ENCODE measurements at places on chromosomes 7 and 10.
A peak's percentile ranks its signal among the peaks of the same experiment; 100 is the strongest.

- no peak for DNase-seq
Observed at GRCh38 chr7:92436612-92437445, 10.5 kb upstream of the GATAD1 start.

- DNase-seq = no peak
Observed at GRCh38 chr7:127177156-127177555, 75.6 kb downstream of the GRM8 start.

DNA sequence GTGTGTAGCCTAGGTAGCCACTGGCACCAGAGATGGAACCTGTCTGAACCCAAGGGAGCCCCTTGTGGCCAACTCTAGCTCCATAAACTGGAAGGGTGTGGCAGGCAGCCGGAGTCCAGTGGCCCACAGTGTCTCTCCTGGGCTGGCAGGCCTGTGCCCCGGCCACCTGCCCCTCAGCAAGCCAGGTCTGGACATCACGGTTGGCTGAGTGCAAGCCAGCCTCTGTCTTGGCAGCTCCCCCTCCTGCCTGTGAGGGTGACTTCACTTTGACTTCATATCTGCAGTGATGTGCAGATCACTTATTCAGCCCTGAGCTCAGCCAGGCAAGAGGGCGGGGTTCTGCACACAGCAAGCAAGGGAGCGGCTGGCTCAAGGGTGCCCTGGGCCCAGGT, 1.3 kb upstream of the RET start:
- DNase-seq = no peak

DNA sequence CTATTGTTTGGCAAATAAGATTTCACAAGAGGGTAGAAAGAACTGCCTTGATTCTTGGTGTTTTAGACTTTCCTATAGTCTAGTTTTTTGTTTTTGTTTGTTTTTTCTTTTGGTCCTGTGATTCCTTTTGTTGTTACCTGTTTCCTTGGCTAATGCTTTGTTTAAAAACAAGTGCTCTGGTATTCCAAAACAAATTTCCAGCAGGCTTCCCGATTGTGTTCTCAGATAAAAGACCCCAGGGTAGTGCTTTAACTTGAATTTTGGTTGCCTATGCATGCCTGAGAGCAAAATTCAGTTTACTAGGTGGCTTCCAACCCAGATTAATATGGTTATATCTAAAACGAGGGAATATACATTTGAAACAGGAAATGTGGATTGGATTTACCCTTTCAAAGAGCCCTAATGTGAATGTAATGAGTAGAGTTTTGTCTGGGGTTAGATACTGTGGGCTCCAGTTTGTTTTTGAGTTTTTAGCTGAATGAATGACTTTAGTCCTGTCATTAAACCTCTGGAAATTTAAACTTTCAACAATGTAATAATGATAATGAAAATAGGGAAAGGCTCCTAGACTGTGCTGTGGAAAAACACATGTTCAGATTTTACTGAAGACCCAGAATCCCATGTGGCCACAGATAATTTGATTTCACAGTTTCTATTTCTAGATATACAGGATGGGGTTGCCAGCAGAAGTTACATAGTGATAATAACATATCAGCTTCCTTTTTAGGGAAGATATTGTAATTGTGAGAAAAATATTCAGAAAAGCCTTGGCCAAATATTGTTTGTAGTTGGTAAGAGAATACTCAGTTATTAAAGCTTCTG, 23.9 kb downstream of the AUTS2 start:
- DNase-seq = no peak

DNA sequence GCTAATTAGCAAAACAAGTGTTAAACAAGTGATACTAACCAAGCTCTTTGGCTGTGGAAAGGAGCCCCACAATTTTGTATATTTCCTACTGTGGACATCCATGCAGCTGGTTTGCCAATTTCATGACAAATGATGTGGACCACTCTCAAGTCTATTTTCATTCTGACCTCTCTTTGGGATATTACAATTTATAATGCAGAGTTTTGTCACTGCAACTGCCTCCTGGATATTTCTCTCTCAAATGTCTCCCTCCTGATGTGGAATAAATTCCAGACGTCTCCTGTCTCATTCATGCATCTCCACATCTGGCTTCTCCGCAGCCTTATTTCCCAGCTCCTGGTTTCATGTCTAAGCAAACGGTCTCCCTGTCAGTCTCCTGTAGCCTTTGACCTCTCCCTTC, 80.6 kb upstream of the RHEB start:
- peak; percentile 31 for DNase-seq

- DNase-seq = peak; percentile 69
Observed at GRCh38 chr7:91156316-91157185, 107.7 kb upstream of the FZD1 start.

GRCh38 chr10:92208157-92208720, 82.6 kb downstream of the CPEB3 start:
- DNase-seq = no peak

GRCh38 chr10:56123247-56123646, 237.8 kb downstream of the ZWINT start:
- no peak for DNase-seq

- DNase-seq = no peak
Observed at GRCh38 chr10:107451047-107451446, 286.5 kb upstream of the SORCS1 start.

- no peak for DNase-seq
Observed at GRCh38 chr7:49670991-49671390, 102.4 kb upstream of the VWC2 start.

GRCh38 chr10:78541481-78542140, 507.9 kb downstream of the RPS24 start:
- DNase-seq = no peak

- DNase-seq = no peak
Observed at GRCh38 chr10:104028823-104029520, 56.7 kb downstream of the COL17A1 start.

GRCh38 chr10:108360187-108360586, 1195.7 kb upstream of the SORCS1 start:
- peak; percentile 87 for DNase-seq

DNA sequence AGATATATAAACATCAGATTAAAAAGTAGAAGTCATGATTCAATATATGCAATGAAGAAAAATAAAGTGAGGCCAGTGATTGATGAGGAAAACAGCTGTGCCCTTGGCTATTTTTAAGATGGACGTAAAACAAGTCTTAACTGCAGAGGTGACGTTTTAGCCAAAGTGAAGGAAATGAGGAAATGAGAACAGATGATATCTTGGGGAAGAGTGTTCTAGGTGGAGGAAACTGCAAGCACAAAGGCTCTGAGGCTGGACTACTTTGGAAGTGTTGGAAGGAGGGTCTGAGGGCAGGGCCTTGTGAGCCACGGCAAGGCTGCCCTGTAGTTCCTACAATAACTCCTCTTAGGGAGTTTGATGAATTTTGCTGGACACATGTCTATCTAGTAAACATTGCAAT, 140.5 kb upstream of the AKR1E2 start:
- no peak for DNase-seq

GRCh38 chr7:155795951-155796350, 16.3 kb downstream of the SHH start:
- no peak for DNase-seq

DNA sequence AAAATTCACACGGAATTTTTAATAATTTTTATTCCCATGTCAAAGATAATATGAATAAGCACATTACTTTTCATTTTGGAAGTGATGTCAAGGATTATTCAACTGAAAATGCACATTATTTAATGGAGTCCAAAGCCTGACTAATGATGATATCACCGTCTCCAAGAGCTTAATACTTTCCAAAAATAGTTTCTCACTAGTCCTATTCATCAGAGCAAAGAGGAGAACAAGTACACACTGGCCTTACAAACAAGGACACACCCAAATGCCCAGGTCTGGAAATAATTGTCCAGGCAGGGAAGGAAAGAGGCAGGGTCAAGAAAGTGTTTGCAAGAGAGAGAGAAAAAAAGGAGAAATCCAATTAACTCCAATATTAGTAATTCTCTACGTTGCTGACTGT, 216.8 kb upstream of the CCDC6 start:
- peak; percentile 72 for DNase-seq

DNA sequence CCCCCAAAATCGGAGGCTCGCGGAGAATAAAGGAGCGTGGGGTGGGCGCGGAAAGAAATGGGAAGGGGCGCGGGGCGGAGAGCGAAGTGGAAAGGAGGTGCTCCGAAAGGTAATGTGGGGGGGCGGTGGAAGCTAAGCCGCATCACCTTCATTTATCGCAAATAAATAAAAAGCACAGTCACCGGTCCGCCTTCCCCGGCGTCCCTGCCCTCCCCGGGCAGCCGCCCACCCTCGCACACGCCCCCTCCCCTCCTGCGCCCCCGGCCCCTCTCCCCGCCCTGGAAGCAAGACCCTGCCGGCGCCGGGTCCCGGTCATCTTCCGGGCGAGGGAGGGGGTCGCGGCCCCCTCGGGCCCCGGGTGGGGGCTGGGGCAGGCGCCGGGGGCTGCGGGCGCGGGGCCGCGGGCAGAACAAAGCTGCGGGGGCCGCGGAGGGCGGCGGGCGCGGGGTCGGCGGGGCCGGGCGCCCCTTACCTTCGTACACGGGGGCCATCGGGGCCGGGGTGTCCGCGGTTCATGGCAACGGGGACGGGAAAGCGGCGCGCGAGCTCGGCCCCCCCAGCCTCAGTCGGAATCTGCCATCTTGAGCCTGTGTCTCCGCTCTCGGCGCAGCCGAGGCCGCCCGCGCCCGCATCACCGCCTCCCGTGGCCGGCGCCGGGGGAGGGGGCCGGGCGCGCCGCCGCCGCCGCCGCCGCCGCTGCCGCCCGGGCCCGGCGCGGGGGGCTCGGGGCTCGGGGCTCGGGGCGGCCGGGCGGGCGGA, 486 bp downstream of the HIPK2 start:
- no peak for DNase-seq

- DNase-seq = no peak
Observed at GRCh38 chr7:54663603-54664234, 95.3 kb downstream of the SEC61G start.

GRCh38 chr10:63480237-63480636, 14.5 kb upstream of the JMJD1C start:
- DNase-seq = no peak

GRCh38 chr7:134996097-134996550, 9.8 kb downstream of the AGBL3 start:
- no peak for DNase-seq

- DNase-seq = peak; percentile 43
Observed at GRCh38 chr7:116924741-116925140, 28.6 kb upstream of the ST7 start.

DNA sequence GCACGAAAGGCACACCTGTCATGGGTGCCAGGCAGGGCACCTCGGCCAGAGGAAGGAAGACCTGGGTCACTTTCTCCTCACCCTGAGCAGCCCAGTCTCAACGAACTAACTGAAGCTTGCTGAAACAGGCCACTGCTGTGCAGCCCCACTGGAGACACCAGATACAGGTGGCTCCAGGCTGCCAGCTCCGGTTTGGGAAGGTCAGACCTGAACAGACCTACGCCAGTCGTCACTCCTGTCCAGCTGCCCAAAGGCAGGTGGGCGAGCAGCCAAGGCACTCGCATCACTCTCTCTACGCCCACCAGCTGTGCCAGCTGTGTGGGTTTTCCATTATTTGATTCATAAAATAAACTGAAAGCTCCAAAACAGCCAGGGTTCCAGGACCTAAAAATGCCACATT, 256.1 kb downstream of the ZMYND11 start:
- DNase-seq = no peak

GRCh38 chr7:70097645-70098044, 499.4 kb downstream of the AUTS2 start:
- DNase-seq = no peak

- DNase-seq = peak; percentile 43
Observed at GRCh38 chr10:33190406-33190805, 144.1 kb downstream of the NRP1 start.

DNA sequence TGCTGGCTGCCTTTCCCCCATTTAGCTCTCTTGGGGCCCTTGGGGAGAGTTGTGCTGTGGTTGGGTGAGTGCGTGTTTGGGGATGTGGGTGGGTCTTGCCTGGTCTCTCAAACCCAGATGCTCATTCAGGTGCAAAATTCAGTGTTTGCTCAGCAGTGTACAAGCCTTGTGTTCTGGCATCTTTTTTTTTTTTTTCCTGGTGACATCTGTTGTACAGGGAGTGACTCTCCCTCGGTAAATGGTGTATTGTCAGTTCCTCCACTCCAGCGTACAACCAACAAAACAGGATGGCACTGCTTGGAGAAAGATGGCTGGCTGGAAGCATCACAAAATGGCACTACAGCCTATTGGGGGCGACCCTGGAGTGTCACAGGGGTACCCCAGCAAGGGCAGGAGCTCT, 75.5 kb downstream of the LRMDA start:
- no peak for DNase-seq

DNA sequence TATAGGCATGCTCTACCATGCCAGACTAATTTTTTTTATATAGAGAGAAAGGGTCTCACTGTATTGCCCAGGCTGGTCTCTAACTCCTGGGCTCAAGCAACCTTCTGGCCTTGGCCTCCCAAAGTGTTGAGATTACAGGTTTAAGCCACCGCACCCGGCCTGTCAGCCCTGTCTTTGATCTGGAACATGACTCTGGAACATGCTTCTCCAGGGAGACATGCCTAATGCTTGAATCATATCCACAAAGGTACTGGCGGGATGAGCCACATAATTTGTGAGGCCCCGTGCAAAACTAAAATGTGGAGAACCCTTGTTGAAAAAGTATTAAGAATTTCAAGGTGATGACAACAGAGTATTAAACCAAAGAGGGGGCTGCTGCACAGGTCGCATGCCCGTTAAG, 282.8 kb downstream of the ARHGAP12 start:
- DNase-seq = peak; percentile 69

DNA sequence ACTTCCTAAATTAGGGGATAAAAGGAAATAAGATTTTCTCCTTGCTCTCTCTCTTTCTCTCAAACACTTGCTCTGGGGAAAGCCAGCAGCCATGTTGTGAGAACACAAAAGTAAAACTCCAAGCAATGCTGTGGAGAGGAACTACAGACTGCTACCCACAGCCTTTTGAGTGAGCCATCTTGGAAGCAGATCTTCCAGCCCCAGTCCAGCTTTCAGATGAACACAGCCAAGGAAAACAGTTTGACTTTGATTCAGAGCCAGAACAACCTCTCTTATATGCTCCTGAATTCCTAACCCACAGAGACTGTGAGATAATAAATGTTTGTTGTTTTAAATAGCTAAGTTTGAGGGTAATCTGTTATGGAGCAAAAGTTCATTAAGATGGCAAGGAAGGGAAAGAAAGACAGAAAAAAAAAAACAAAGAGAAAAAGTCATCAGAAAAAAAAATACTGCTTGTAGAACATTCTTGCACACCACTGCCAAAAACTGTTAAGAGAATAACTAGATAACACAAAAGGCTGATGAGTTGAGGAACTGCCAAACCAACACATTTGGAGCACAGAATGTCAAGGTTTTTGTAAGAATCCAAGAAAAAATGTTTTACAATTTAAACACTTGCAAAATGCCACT, 20.9 kb upstream of the PRKAR2B start:
- DNase-seq = no peak

DNA sequence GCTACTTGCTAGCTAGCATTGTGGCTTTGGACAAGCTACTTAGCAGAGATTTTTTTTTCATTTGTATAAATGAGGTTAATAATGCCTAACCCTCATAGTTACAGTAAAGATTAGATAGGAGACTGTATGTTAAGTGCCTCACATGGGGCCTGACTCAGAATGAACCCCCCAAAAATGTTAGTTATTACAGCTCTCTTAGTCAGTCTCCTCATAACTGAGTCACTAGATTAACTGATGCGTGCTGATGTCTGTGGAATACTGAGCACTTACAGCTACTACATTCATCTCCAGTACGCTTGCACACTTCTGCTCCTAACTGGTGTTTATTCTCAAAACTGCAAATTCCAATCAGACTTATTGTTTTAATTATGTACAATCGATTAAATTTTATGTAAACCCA, 315.3 kb downstream of the SNX13 start:
- peak; percentile 87 for DNase-seq
